Placental epithelial cell (primary cell): ENCODE measurements at places on chromosomes 7 and 10. TPM values are rescaled to one million over a fixed set of nuclear protein-coding genes. Genes with fewer than 3 reads are reported as not detected.

Gene ABI1
- total RNA-seq: 66.7 and 94.7 TPM in 2 replicates

Gene SPDYE2B
- not detected in 2 replicates for total RNA-seq

Gene TAS2R5
- 2.6 and 3.5 TPM in 2 replicates for total RNA-seq

Gene C1GALT1
- 40.8 and 80.8 TPM in 2 replicates for total RNA-seq

Gene CYP3A5
- total RNA-seq: under 0.01 TPM in 1 of 2 replicates, not detected in the other

Gene IMPDH1
- 40.4 and 78.9 TPM in 2 replicates for total RNA-seq

Gene CHAT
- total RNA-seq: 1.1 and 2.0 TPM in 2 replicates

Gene SLC29A3
- 50.4 and 54.2 TPM in 2 replicates for total RNA-seq

Gene SPDYE18
- total RNA-seq: not detected in 2 replicates

Gene NEURL1
- total RNA-seq: 5.5 and 10.0 TPM in 2 replicates

Gene KCNH2
- total RNA-seq: under 0.01 TPM in 2 replicates

Gene CFTR
- total RNA-seq: under 0.01 and 0.79 TPM in 2 replicates

Gene JCAD
- total RNA-seq: 40.4 and 43.5 TPM in 2 replicates

Gene AKR1C8
- total RNA-seq: not detected in 2 replicates

Gene CRPPA
- total RNA-seq: 1.6 and 3.1 TPM in 2 replicates

Gene SVOPL
- 0.65 and 2.4 TPM in 2 replicates for total RNA-seq

Gene FUOM
- total RNA-seq: 4.4 and 9.8 TPM in 2 replicates

Gene HPSE2
- total RNA-seq: not detected in 2 replicates

Gene C10orf67
- total RNA-seq: 0.33 TPM in 1 of 2 replicates, not detected in the other

Gene FAM237B
- total RNA-seq: not detected in 2 replicates

Gene HGF
- total RNA-seq: 0.39 and 0.43 TPM in 2 replicates

Gene TMEM273
- total RNA-seq: not detected in 2 replicates

Gene ZNF503
- 14.1 and 18.1 TPM in 2 replicates for total RNA-seq
